ENCODE measurements at places on chromosomes 2 and 18. TPM values are rescaled to one million over a fixed set of nuclear protein-coding genes. Genes with fewer than 3 reads are reported as not detected.

Gene RAB17
- 12.6 TPM for total RNA-seq

Gene SOWAHC
- total RNA-seq: 20.7 TPM

Gene MAP3K19
- total RNA-seq: 2.7 TPM

DNA sequence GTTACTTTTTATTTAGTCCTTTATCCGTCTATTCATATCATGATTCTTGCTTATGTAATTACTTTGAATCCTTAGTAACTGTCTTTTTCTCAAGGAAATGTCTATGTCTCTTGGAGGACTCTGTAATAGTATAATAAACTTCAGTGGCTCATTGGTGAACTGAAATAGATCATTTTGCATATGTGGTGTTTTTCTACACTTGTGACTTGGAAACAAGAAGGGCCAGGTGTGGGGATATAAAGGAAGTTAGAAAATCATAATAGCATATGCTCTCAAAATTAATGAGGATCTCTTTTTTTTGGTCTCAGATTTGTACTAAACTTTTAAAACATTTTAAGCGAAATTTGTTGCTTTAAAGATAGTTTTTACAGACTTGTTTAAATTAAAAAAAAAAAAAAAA is 453.0 kb upstream of the CDH20 start:
- no peak for DNase-seq

GRCh38 chr2:144975881-144976280 is 456.0 kb upstream of the ZEB2 start:
- no peak for DNase-seq

All from prostate gland (tissue), 2 donors.